Globus pallidus (tissue), 1 donor: ENCODE measurements at places on chromosomes 11 and 22.

DNA sequence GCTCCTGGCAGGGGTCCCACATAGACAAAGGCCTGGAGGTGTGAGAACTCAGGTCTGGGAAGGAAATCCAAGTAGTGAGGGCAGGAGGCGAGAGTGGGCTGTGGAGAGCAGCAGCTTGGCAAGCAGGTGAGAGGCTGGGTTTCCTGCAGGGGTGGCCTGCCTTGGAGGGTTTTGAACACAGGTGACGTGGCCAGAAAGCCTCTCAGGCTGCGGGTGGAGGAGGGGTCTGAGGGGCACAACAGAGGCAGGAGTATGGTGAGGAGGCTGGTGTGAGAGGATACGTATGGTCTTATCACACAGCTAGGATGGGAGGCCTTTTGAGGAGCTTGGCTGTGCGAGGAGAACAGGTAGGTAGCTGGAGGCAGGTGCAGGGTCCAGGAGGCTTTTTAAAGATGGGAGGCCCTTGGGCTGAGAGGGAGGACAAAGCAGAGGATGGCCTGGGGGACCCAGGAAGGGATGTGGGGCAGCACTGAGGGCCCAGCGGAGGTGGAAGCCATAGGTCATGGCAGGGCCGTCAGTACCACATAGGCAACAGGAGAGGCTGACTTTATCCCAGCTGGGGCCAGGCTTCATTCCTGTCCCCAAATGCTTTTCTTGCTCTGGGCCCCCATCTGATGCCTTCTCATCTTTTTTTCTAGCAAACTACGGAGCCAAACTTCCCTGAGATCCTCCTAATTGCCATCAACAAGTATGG is 84.4 kb downstream of the MYO7A start:
- DNase-seq: no peak

- no peak for DNase-seq
These were observed 175.1 kb downstream of the SWAP70 start for GRCh38 chr11:9838961-9839360.

- DNase-seq: no peak
These were observed 67.6 kb downstream of the PARVA start for GRCh38 chr11:12445001-12445400.

DNA sequence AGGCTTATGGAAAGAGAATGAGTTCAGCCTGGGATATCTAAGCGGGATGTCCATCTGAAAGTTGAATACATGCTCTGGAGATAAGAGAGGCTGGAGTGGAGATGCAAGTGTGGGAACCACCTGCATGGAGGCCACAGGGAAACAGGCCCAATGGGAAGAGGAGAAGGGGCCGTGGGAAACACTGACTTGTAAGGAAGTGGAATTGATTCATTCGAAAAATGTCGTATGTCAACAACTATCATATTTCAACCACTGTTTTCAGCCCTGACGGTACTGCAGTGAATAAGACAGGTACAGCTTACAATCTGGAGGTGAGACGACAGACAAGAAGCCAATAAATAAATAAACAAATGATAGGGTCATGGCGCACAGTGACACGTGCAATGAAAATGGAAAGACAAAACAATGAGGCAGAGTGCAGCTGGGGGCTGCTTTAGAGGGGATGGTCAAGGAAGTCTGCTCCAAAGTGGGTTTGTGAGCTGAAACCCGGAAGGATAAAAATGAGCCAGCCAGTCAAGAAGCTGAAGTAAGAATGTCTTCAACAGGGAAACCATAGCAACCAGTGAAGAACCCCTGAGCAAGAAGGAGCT is 35.9 kb downstream of the EFCAB6 start:
- no peak for DNase-seq

DNA sequence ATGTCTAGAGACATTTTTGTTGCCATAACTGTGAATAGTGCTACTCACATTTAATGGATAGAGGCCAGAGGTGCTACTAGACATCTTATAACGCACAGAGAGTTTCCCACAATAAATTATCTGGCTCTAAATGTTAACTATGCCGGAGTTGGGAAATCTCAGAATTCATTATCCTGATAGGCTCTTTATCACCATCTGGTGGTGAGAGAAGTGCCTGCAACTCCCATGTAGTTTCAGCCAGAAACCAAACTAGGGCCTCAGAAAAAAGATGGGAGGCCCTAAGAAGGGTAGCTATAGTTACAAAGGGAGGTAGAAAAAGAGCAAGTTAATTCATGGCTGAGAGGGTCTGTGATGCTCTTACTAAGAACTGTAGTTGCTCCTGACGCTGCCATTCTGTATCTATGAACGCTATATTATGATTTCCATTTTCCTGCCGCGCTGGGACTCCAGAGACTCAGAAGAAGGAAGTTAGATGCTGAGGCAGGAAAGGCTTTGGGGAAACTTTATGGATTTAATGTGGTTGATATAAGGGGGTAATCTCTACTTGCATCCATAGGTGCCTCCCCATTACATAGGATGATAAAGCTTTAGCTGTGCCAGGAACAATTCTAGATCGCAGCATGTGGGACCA is 22.9 kb upstream of the MRPL17 start:
- peak; percentile 33 for DNase-seq

GRCh38 chr11:27571154-27571810 is 64.7 kb upstream of the LIN7C start:
- no peak for DNase-seq

DNA sequence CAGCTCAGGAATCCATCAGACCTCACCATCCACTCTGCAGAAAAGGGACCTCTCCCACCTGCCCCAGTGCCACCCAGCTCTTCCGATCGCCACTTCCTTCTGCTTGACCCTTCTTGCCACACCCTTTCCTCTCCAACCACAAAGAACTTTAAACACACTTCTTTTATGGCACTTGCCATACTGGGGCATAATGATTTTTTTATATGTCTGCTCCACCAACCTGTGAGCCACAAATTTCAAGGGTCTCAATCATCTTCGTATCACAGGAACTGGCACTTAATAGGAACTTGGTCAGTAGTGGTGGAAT is 11.7 kb upstream of the MYH9 start:
- no peak for DNase-seq

- DNase-seq: no peak
These were observed 447.5 kb upstream of the KIRREL3 start for GRCh38 chr11:127448101-127448500.

DNA sequence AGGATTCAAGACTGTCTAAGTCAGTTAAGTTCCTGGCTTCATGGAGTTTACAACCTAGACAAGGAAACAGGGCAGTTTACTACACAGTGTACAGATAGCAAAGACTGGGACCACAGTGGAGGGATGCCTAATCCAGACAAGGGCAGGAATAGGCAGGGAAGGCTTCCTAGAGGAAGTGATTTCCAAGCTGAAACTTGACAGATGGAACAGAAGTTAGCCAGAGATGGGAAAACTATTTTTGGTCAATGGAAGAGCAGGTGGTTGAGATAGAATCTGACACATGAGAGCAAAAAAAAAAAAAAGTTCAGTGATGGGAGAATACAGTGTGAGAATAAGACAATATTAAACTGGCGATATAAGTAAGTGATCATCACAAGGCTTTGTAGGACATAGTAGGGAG is 1.3 kb downstream of the COA4 start:
- DNase-seq: no peak

DNA sequence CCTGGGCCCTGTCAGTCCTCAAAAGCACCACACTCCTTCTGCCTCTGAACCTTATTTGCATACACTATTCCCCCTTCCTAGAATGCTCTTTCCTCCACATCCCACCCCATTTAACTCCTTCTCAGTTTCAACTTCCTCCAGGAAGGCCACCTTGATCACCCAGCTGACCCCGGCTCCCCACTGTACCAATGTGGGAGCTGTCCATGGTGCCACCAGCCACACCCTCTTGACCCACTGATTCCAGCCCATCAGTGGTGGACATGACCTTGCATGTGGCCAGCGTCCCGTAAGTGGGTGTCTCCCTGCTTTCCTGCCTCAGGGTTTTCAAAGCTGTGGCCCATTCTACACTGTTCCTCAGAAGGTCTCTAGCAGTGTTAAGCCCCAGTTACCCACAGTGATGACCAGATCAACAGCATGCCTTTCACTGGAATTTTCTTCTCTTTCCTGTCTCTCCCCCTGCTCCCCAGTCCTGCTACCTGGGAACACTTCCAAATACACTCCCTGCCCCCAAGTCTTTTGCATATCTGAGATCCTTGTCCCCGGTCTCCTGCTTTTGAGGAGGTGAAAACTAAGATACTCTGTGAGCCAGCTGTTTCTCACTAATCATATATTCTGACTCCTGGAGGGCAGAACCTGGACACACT is 346.6 kb downstream of the MN1 start:
- no peak for DNase-seq

- peak; percentile 11 for DNase-seq
These were observed 56.0 kb downstream of the COPB1 start for GRCh38 chr11:14443638-14444037.

GRCh38 chr11:70778883-70779282 is 380.6 kb downstream of the CTTN start:
- DNase-seq: no peak

GRCh38 chr11:83836883-83837654 is 550.9 kb upstream of the CCDC90B start:
- DNase-seq: peak; percentile 82
